ENCODE measurements at places on chromosomes 3 and 15.

DNA sequence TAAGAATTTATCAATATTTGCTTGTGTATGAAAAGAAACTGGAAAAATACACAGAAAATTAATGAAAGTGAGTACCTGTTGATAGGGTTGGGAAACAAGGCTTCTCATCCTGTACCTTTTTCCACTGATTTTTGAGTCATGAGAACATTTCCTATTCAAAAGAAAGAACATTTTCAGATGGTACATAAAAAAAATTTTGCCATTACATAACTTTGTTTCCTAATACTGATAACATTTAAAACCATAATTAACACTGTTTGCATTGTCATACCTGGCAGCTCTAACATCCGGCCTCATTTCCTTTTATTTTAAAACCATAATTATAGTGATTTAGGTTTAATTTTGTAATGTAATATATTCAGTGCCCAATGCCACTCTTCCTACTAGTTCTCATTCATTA, 11.7 kb downstream of the NKTR start:
- no peak for DNase-seq

- no peak for DNase-seq
Measured at GRCh38 chr3:3632449-3632848, 166.8 kb upstream of the LRRN1 start.

GRCh38 chr3:98776140-98776493, 13.0 kb downstream of the ST3GAL6 start:
- no peak for DNase-seq

- DNase-seq, result no peak
Measured at GRCh38 chr3:135304378-135304777, 509.3 kb downstream of the EPHB1 start.

DNA sequence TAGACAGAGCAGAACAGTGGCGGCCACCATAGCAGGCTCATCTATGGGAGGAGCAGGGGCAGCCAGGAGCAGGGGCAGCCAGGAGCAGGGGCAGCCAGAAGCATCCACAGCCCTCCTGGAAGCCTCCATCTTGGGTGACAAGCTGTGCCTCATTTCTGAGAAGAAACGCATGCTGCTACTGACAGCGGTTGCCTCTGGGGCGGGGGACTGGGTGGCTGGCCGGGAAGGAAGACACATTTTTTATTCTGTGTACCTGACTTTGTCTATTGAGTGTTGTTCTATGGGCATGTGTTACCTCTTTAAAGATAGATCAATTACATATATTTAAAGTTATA, 71.5 kb upstream of the KLF13 start:
- DNase-seq, result no peak

DNA sequence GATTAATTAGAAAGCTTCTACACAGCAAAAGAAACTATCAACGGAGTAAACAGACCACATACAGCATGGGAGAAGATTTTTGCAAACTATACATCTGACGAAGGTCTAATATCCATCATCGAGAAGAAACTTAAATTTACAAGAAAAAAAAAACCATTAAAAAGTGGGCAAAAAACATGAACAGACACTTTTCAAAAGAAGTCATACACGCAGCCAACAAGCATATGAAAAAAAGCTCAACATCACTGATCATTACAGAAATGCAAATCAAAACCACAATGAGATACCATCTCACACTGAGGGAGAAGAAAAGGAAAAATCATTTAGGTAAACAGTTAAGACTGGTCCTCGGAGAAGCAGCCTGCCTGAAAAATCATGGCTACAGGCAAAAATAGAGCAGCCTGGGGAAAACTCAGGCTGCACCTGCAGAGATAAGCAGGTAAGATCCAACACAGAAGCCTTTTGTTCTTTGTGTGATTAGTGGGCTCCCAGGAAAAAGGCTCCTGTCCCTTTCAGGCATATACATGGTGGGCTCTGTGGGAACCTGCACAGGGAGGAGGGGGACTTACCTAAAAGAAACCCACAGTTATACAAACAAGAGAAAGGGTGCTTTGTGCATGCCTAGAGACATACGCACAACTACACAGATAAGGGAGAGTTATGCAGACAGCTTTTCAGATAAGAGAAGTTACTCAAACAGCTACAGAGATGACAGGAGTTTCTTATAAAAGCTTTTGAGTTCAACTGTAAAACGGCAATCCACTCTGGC, 49.3 kb downstream of the C3orf70 start:
- DNase-seq, result no peak

DNA sequence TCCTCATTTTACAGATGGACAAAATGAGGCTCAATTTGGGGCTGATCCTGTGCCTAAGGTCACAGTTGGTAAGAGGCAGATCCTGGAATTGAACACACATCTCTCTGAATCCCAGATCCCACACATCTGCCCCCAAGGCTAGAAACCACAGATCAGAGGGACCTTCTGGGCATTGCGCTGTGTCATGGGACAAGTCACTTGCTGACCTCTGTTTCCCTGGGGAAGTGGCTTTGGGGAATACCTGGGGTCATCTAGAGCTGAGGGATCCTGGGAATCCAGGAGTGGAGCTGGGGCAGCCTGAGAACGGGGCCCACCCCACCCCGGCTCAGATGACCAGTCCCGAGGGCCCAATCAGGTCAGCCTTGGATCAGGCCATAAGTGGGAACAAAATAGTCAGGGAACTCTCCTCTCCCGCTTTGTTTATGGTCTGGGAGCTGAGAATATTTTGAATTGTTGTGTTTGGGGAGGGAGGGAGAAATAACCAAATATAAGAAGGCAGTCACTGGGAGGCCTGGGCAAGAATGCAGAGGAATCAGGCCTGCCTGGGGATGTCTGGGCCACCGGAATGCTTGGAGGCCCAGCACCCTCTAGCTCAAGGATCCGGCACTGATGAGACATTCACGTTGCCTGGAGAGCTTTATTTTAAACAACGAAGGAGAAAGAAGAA, 8.8 kb upstream of the SLC6A6 start:
- DNase-seq, result no peak

DNA sequence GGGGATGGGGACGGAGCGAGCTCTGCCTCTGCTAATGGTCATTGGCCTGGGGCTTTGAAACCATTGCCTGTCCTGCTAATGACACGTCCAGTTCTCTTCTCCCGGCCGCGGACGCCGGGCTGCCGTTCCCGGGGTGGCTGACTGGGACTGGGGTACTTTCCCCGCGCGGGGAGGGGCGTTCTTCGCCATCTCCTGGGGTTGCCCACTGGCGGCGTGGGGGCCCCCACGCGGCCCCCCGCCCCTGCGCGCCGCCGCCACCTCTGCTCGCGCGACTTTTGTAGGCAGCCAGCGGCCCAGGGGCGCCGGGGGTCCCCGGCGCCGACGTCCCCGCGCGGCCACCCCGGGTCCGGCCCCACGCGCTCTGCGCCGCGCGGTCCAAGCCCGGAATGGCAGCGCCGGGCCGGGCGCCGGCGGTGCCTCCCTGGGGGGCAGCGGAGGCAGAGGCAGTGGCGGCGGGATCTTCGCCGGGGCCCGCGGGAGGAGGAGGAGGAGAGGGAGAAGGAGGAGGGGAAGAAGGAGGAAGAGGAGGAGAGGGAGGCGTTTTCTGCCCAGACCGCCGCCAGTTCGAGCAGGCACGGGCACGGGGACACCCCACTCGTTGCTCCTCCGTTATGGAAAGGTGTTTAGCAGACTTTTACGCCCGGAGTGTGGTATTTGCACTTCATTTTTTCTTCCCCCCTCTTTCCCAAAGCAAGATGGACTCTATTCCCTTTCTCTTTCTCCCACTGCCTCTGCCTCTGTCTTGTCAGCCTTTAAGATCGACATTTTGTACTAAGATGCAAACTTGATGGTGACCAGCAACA, 2.3 kb downstream of the BBX start:
- DNase-seq, result peak; percentile 45

DNA sequence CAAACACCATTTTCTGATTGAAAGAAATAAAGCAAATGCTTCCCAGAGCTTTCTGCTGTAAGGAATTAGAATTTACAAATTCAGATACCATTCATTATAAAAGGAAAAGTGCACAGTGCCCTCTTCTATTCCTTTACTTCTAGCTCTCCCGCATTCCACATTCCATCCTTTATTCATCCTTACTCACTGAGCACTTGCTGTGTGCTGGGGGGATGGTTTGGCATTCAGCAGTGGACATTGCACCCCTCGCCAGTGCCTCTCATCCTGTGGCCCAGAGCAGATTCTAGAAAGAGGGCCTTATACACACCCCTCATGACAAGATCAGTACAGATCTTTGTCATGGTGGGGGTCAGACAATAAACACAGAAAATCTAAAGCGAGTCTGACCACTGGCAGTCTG, 73.0 kb downstream of the MGLL start:
- DNase-seq, result no peak

GRCh38 chr3:136464502-136464901, 214.4 kb downstream of the PCCB start:
- no peak for DNase-seq

DNA sequence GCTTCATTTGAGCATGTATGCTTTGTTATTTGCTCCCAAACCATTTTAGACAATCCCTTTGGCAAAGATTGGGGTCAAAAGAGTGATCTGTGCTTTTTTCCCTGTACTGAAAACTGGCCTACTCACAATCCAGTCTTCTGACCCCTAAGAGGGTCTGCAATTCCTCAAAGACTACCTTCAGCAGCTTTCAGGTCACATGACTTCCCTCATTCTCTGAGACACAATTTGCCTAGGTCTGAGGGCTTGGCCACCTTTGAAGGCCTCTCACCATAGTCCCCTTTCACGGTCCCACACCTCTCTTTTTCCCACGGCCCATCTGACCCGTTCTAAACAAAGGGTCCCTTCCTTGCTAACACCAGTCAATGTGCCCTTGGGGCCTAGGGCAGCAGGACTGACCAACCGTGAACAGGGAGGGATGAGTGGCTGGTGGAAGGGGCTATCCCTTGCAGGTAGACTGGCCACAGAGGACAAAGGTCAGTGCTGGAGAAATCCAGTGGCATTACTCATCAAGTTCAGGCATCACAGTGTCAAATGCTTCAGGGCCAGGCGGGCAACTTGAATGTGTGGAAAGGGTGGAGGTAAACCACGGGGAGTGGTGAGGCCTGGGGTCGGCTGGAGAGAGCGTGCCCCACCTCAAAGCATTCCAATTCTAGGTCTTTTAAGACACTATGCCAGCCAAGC, 10.8 kb downstream of the RASL12 start:
- no peak for DNase-seq

DNA sequence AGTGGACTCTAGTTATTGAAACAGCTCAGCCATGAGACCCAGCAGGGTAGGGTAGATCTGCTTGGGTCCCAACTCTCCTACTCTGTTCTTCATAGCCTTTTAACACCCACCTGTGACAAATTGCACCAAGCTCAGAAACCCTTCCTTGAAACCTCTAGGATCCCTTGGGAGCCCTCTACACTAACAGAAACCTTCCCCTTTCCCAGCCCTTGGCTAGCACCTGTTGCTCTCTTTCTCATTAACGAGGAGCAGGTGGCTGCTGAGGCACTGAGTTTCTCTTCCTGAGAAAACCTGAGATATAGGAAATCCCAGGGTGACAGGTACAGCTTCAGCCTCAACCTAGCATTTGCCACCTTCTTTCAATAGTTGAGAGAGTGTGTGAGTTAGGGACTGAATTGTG, 88.3 kb upstream of the CLSTN2 start:
- no peak for DNase-seq

GRCh38 chr3:134126153-134126552, 96.4 kb upstream of the SLCO2A1 start:
- DNase-seq, result no peak

- DNase-seq, result peak; percentile 45
Measured at GRCh38 chr15:52567871-52568600, 794 bp downstream of the ARPP19 start.

GRCh38 chr15:79008659-79009058, 63.8 kb upstream of the CTSH start:
- no peak for DNase-seq

DNA sequence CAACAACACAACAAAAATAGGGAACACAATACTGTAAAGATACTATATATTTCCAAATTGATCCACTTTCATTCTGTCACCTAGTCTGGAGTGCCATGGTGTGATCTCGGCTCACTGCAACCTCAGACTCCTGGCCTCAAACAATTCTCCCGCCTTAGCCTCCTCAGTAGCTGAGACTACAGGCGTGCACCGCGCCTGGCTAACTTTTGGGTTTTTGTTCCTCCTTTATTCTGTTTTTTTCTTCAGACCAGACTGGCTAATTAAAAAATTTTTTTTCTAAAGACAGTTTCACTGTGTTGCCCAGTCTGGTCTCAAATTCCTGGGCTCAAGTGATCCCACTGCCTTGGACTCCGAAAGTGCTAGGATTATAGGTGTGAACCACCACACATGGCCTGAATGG, 5.3 kb downstream of the BCL2L10 start:
- no peak for DNase-seq

All from activated T-helper 9 cell treated with anti-CD3 and anti-CD28 coated beads, Interleukin-2, amount 50 U/mL, for 16 hours (primary cell).